ENCODE measurements at places on chromosomes 11 and 22.

- no peak for DNase-seq
- H3K27ac ChIP-seq, result no peak overlapping the region
- no peaks in the 10 kb centered on the region for H3K27me3 ChIP-seq
These were observed 950 bp upstream of the LAYN start for GRCh38 chr11:111539426-111540113.

DNA sequence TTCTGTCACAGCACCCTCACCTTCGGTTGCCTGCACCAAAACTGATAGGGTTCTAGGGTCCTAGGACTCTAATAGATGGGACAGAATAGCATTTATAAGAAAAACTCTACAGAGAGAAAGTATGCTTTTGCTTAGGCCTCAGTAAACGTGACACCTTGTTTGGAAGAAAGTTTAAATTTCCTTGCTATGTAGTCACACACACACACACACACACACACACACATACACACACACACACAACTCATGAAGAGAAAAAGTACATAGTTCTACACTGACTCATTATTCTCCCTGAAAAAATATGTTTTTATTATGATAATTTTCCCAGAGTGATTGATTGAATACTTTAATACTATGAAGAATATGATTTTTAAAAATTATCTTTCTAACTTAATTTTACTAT lies 220.8 kb upstream of the SNX19 start:
- H3K4me3 ChIP-seq, result no peak overlapping the region
- H3K4me1 ChIP-seq, result peaks cover 7% of the 10 kb centered on the region
- DNase-seq, result peak; percentile 38
- H3K27ac ChIP-seq, result no peak overlapping the region
- peaks cover 3% of the 10 kb centered on the region for H3K27me3 ChIP-seq

DNA sequence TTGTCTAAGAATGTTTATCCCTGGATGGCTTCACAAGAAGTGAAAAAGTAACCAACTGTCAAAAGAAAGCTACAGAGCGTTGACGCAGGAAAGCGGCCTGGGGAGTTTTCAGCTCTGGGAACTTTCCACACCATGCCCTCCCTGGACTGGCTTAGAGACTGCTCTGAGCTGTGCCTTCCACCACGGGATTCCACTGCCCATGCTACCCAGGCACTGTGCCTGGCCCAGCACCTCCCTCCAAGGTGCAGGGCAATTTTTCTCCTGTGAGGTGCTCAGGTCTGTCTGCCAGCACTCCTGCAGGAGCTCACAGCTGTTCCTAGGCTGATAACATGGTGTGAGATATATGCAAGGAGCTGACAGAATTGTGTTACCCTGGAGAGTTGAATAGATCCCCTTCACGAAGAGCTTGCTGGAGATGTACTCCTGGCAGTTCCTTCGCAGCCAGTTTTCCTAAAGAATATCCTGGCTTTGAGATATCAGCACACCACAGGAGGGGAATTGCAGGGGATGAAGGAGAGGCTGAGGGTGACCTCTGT lies 258.3 kb upstream of the B3GAT1 start:
- no peaks in the 10 kb centered on the region for H3K36me3 ChIP-seq
- DNase-seq, result no peak
- no peaks in the 10 kb centered on the region for H3K4me1 ChIP-seq

DNA sequence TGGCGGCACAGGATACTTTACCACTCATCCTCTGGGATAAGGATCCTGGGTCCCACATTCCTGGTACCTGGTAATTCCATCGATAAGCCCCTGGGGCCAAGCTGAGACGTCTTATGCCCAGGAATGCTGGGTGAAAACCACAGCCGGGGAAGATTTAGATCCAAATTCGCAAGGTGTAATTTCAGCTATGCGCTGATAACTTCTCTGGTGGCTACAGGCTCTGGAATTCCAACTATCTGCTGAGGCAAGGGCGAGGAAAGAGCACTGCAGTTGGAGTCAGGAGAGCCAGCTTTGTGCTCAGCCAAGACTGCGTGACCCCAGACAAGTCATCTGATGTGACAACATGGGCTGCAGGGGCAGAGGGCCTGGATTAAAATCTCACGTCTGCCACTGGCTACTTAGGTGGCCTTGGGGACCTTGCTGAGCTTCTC lies 9.9 kb upstream of the MYEOV start:
- no peaks in the 10 kb centered on the region for H3K27me3 ChIP-seq
- peaks cover 16% of the 10 kb centered on the region for H3K4me1 ChIP-seq
- H3K36me3 ChIP-seq, result no peaks in the 10 kb centered on the region
- DNase-seq, result peak; percentile 57
- no peak overlapping the region for H3K4me3 ChIP-seq

DNA sequence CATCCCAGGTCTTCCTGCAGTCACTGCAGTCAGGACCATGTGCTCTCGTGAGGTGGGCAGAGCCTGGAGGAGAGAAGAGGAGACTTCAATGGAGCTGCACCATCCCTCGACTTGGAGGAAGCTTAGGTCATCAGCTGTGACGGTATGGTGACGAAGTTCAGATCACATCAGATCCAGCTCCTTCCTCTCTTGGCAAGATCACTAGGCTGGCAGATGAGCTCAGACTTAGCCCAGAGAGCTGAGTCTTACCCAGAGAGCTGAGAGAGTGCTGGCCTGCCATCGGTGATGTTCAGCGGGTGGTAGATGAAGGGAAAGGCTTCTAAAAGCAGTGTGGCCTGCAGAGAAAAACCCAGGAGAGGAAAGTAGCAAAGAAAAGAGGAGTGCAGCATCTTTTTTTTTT lies 1.8 kb upstream of the SLC15A3 start:
- peak; percentile 12 for DNase-seq
- H3K36me3 ChIP-seq, result no peaks in the 10 kb centered on the region
- no peak overlapping the region for H3K27ac ChIP-seq

DNA sequence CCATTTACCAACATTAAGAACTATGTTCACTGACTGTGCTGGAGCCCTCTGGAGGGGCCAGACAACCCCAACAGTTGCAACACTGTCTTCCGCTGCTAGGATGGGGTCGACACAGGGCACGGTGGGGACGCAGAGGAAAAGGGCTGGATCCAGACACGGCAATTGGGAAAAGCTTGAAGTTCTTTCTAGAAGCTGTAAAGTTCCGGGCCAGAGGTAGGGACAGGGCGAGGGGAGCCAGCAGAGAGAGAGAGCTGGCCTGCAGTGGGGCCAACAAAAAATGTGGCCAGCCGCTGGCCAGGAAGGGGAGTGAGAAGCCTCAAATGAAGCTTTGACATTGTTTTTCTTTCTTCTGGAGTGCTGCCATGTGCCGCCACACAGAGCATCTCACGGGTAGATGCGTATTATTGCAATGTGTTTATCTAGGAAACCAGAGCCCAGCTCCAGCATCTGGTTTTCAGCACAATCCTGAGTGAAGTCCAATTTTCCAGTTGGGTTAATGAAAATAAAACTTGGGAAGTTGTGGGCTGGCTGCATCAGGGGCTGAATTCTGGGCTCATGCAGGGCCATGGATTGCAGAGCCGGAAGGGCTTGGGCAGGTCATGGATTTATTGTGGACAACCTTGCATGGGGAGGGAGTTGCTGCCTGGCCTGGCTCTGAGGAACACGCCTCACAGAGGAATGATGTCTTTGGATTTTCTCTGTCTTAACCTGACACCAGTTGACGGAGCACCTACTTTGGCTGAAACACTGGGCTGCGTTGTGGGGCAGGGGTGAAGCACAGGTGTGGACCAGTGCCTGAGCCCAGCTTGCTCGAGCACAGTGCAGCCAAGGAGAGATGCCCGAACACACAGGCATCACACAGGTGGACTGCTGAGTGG lies 67.6 kb upstream of the AMPD3 start:
- H3K4me1 ChIP-seq, result peaks cover 19% of the 10 kb centered on the region
- no peaks in the 10 kb centered on the region for H3K36me3 ChIP-seq
- H3K27ac ChIP-seq, result no peak overlapping the region
- peaks cover 5% of the 10 kb centered on the region for H3K27me3 ChIP-seq
- DNase-seq, result peak; percentile 93
- no peak overlapping the region for H3K4me3 ChIP-seq

GRCh38 chr22:47333625-47334024 lies 571.2 kb downstream of the TBC1D22A start:
- H3K36me3 ChIP-seq, result no peaks in the 10 kb centered on the region
- no peak overlapping the region for H3K27ac ChIP-seq
- peak; percentile 49 for DNase-seq
- H3K4me1 ChIP-seq, result peaks cover 19% of the 10 kb centered on the region
- no peaks in the 10 kb centered on the region for H3K27me3 ChIP-seq

DNA sequence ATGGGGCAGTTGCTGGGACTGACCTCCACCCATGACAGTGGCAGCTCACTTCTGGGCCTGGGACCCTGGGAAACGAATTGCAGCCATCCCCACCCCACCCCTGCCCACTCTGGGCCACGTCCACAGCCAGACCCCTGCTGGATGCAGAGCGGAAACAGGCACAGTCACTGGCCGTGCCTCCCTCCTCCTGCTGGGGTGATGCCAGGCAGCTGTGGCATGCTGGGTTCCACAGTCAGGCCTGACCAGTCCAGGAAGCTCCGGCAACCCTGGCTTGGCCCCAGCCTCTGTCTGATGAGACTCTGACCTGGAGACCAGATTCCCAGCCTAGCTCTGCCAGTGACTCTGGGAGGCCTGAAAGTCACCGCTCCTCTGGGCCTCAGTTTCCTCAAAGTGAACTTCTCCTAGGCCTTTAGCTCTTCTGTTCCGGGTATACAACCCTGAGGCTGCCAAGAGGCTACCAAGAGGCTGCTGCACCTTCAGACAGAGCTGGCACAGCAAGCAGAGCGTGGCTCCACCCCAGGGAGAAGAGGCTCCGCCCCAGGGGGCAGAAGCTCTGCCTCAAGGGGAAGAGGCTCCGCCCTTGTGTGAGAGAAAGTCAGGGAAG lies 8.9 kb downstream of the SULT4A1 start:
- no peak for DNase-seq
- H3K27me3 ChIP-seq, result peaks cover 4% of the 10 kb centered on the region
- no peak overlapping the region for H3K27ac ChIP-seq
- no peaks in the 10 kb centered on the region for H3K36me3 ChIP-seq
- no peak overlapping the region for H3K4me3 ChIP-seq
- no peaks in the 10 kb centered on the region for H3K4me1 ChIP-seq

DNA sequence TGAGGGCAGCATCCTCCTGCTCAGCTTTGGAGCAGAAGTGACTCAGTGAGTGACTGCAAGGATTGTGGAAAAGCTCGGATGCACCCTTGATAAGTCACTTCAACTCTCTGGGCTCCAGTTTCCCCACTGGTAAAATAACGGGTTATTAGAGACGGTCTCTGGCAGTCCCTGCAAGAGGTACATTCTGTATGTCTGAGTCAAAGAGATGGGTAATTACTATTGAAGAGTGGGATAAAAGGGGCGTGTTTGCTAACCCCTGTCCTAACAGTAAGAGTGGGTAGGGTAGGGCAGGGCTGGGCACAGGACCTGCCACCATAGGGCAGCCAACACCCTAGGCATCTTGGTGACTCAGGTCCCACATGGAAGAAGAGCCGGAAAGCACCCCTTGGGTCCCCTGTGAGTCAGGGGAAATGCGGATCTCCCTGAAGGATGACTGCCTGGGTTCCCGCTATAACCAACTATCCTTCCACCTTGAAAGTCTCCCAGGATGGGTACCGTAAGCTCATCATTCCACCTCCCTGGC lies 7.3 kb upstream of the AHNAK start:
- H3K27ac ChIP-seq, result peak overlapping the region; percentile 97
- peak; percentile 90 for DNase-seq
- peak overlapping the region; percentile 34 for H3K4me3 ChIP-seq
- peaks cover 64% of the 10 kb centered on the region for H3K4me1 ChIP-seq
- H3K36me3 ChIP-seq, result peaks cover 4% of the 10 kb centered on the region

GRCh38 chr11:132463295-132464002 lies 1068.9 kb downstream of the OPCML start:
- no peak for DNase-seq
- H3K27me3 ChIP-seq, result peaks cover 5% of the 10 kb centered on the region
- no peak overlapping the region for H3K27ac ChIP-seq

DNA sequence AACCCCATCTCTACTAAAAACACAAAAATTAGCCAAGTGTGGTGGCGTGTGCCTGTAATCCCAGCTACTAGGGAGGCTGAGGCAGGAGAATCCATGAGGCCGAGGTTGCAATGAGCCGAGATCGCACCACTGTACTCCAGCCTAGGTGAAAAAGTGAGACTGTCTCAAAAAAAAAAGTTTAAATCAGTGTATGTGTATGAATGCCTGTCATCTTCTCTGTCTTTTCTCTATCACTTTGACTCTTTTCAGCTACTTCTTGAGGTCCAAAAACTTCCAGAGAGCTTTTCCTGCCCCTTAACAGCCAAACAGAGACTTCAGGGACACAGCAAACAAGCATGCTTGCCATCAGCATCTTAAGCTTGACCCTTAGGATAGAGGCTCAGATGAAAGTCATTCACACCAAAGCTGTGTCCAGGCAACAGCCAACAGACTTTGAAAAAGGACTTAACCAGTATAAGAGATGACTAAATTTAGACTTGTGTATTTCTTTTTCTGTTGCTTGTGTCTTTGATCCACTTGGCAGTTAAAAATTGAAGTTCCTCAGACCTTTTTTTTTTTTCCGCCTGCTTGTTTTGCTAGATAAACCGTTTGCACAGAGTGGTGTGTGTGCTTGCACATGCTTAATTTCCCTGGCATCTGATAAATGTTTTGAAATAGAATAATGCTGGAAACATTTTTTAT lies 151.9 kb downstream of the DBX1 start:
- H3K27ac ChIP-seq, result no peak overlapping the region
- no peak overlapping the region for H3K4me3 ChIP-seq
- no peak for DNase-seq

- no peak overlapping the region for H3K4me3 ChIP-seq
- H3K4me1 ChIP-seq, result peaks cover 8% of the 10 kb centered on the region
- H3K27me3 ChIP-seq, result no peaks in the 10 kb centered on the region
- no peak overlapping the region for H3K27ac ChIP-seq
These were observed 23.1 kb downstream of the PTPN5 start for GRCh38 chr11:18768472-18768901.

GRCh38 chr11:91641153-91641552 lies 583.5 kb upstream of the FAT3 start:
- no peak overlapping the region for H3K27ac ChIP-seq
- DNase-seq, result no peak
- no peaks in the 10 kb centered on the region for H3K36me3 ChIP-seq
- no peaks in the 10 kb centered on the region for H3K4me1 ChIP-seq
- H3K4me3 ChIP-seq, result no peak overlapping the region

DNA sequence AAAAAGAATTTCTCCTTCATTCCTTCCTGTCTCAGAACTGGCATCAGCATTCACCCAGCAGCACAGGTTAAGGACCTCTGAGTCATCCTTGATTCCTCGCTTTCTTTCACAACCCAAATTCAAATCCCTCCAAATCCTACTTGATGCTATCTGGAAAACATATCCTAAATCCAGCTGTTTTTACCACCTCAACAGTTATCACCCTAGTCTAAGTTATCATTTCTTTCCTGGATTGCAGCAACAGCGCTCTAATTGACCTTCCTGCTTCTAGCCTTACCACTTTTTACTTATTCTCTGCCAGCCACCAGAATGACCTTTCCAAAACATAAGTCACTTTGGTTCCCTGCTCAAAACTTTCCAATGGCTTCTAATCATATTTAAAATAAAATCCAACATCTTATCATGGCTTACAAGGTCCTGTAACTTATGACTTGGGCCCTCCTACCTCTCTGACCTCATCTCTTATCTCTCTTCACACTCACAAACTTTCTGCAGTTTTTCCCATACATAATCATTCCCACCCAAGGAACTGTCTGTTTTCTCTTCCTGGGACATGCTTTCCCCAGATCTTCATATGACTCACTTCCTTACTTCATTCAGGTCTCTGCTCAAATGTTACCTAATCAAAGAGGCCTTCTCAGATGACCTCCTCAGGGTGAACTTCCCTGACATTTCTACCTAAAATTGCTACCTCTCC lies 119.4 kb downstream of the TTC28 start:
- H3K36me3 ChIP-seq, result no peaks in the 10 kb centered on the region
- peaks cover 8% of the 10 kb centered on the region for H3K4me1 ChIP-seq
- no peak overlapping the region for H3K4me3 ChIP-seq
- H3K27ac ChIP-seq, result no peak overlapping the region

- DNase-seq, result no peak
- H3K27me3 ChIP-seq, result no peaks in the 10 kb centered on the region
- no peak overlapping the region for H3K27ac ChIP-seq
- no peaks in the 10 kb centered on the region for H3K36me3 ChIP-seq
- no peaks in the 10 kb centered on the region for H3K4me1 ChIP-seq
These were observed 20.7 kb downstream of the PLEKHA7 start for GRCh38 chr11:16993495-16993894.
